Heart right ventricle (tissue), 16 donors: ENCODE measurements at places on chromosomes 16 and 17. TPM values are rescaled to one million over a fixed set of nuclear protein-coding genes. Genes with fewer than 3 reads are reported as not detected.
A peak's percentile ranks its signal among the peaks of the same experiment; 100 is the strongest.

GRCh38 chr16:68636064-68636560 lies 9.0 kb upstream of the CDH3 start:
- DNase-seq, result no peak

DNA sequence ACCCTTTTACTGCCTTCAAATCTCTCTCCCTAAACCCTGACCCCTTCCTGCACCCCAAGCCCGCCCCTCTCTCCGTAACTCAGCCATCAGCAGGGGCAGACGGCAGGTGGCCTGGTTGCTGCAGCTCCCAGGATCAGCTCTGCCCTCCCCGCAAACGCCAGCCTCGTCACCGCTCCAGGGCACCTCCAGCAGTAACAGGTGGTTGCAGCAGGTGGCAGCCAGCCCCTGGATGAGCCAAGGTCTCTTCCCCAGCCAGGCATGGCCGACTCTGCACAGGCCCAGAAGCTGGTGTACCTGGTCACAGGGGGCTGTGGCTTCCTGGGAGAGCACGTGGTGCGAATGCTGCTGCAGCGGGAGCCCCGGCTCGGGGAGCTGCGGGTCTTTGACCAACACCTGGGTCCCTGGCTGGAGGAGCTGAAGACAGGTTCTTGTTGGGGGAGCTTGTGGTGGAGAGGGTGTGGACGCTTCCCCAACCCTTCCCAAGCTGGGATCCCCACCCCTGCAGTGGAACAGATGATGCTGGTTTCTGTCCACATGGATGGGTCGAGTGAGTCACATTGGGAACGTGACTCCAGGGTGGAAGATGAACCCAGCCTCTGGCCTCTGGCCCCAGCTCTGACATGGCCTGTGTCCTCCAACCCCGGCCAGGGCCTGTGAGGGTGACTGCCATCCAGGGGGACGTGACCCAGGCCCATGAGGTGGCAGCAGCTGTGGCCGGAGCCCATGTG lies 558 bp downstream of the HSD3B7 start:
- no peak for DNase-seq

DNA sequence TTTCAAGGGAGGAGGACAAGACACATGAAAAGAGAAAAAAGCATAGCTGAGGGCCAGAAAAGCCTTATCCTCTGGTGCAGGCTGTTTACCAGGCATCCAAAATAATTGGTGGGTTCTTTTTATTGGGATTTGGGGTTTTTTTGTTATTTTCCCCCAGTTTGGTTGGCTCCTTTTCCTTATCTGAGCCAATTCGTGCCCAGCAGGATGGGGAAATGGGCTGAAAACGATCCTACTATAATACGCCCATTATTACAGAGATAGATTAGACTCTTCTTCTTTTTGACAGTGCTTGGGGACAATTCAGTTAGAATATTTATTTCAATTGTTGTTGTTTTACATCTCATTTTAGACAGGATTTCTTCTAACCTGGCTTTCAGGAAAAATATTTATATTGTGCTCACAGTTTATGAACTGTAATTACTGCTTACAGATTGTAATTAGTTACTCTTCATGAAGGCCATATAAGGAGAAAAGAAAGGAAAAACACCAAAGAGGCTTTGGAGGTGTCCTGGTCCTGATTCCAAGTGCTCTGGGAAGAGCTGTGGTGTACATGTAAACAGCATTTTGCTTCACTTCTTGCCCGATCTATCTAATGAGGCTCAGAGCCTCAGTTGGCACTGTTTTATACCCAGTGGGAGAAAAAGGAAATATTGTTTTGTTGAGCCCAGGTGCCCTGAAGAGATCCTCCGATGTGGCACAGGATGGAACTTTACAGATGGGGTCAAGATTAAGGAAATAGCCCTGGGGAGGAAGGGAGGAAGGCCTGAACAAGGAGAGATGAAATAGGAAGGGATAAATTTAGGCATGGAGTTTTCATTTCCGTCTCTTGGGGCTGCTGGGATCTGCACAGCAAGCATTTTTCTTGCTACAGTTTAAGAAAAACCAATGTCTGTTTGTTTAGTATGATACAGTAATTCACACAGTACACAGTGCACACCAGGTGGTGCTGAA lies 611 bp upstream of the ANKRD40 start:
- no peak for DNase-seq

DNA sequence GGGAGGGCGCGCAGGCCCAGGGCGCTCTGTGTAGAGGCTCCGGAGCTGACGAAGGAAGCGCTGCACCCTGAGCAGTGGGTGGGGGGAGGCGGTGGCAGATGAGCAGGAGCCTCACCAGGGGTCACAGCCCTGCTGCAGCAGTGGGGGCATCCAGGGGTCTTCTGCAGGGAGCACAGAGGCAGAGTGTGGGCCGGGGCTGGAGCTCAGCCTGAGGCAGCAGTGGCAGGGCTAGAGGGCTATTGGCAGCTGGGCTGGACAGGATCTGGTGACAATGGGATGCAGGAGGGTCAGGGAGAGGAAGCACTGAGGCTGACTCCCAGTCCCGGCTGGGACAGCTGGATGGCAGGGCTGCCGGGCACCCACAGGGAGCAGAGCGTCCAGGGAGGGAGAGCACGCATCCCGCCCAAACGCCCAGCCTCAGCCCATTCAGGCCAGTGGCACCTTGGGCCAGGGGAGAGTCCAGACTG lies 21.0 kb downstream of the KDM8 start:
- DNase-seq, result no peak

- no peak for DNase-seq
Measured at GRCh38 chr17:75540923-75541503, 15.5 kb downstream of the LLGL2 start.

DNA sequence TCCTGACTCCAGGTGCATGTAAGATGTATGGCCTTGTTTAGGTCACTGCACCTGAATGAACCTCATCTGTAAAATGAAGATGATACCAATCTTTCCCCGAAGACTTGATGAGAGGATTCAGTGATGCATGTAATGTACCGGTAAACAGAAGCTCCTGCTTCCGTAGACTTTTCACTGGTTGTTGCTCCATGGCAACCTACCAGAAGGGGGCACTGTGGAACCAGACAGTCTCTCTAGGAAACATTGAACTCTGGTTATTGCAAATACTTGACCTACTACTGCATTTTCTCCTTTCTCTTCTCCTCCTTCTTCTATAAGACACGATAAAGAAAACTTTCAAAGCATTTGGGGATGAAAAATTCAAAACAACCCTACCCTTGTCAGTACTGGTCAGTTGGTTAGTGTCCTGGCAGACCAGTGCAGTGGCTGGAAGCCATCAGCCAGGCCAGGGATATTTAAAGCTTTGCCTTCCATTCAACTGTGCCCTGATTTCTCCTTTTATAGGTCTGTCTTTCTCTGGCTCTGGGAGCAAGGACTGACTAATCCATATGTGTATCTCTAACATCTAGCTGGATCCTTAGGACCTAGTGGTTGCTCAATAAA lies 667.4 kb upstream of the SALL1 start:
- DNase-seq, result peak; percentile 7

GRCh38 chr17:2337544-2338314 lies 428 bp downstream of the SGSM2 start:
- DNase-seq, result peak; percentile 70

Gene CCDC78
- 0.66 TPM for total RNA-seq
